ENCODE measurements at places on chromosomes 2 and 18. TPM values are rescaled to one million over a fixed set of nuclear protein-coding genes. Genes with fewer than 3 reads are reported as not detected.

The SP140L gene
- total RNA-seq = 15.1 TPM

The ALPP gene
- total RNA-seq = 47.5 TPM

The LIPT1 gene
- 10.3 TPM for total RNA-seq

The SCN9A gene
- 5.2 TPM for total RNA-seq

The AMER3 gene
- not detected for total RNA-seq

The CNGA3 gene
- total RNA-seq = not detected

All from PC-9 (cell line).